ENCODE measurements at places on chromosomes 12 and 14. TPM values are rescaled to one million over a fixed set of nuclear protein-coding genes. Genes with fewer than 3 reads are reported as not detected.

Gene KRT6A
- total RNA-seq: not detected

Gene LRIG3
- not detected for total RNA-seq

Gene OLR1
- not detected for total RNA-seq

Gene TC2N
- total RNA-seq: 17.4 TPM

Gene HOXC6
- total RNA-seq: not detected

Gene EAPP
- 38.6 TPM for total RNA-seq

Gene BHLHE41
- not detected for total RNA-seq

Gene NPFF
- not detected for total RNA-seq

Gene CLEC2A
- total RNA-seq: not detected

Gene PTMS
- total RNA-seq: 25.1 TPM

Gene IL25
- not detected for total RNA-seq

Gene GLTP
- 31.5 TPM for total RNA-seq

Gene PMEL
- 0.28 TPM for total RNA-seq

Gene GON7
- total RNA-seq: 21.3 TPM

Gene ABCC9
- total RNA-seq: not detected

Gene BCL7A
- 6.7 TPM for total RNA-seq

Gene ERH
- total RNA-seq: 403 TPM

Gene MPHOSPH9
- total RNA-seq: 81.8 TPM

Gene EML5
- 3.0 TPM for total RNA-seq

Gene RIPK3
- total RNA-seq: 5.4 TPM

Gene PLEKHG7
- total RNA-seq: not detected

Gene SPTB
- total RNA-seq: 0.32 TPM

Gene APEX1
- 253 TPM for total RNA-seq

Gene NOVA1
- total RNA-seq: 0.10 TPM

Gene PELI2
- 2.1 TPM for total RNA-seq

Gene SYCP3
- total RNA-seq: 0.21 TPM

Gene DCAF4
- 31.8 TPM for total RNA-seq

Gene CACNA2D4
- total RNA-seq: 4.0 TPM

Gene TMEM63C
- 0.89 TPM for total RNA-seq

Gene PFDN5
- total RNA-seq: 309 TPM

Gene FAM186B
- total RNA-seq: 0.41 TPM

Gene SLCO1C1
- total RNA-seq: not detected

Gene CCDC60
- not detected for total RNA-seq

Gene RTL1
- not detected for total RNA-seq

Gene ALDH1L2
- 5.9 TPM for total RNA-seq

Gene KLHL42
- total RNA-seq: 16.4 TPM

Gene TAS2R46
- 0.39 TPM for total RNA-seq

Gene MANSC4
- total RNA-seq: not detected

Gene NRXN3
- not detected for total RNA-seq

Gene SERPINA9
- not detected for total RNA-seq

Gene PPP2R5C
- 209 TPM for total RNA-seq

Measured in activated naive CD8-positive, alpha-beta T cell treated with anti-CD3 and anti-CD28 coated beads for 36 hours (primary cell).